ENCODE measurements at places on chromosomes 4 and X.

DNA sequence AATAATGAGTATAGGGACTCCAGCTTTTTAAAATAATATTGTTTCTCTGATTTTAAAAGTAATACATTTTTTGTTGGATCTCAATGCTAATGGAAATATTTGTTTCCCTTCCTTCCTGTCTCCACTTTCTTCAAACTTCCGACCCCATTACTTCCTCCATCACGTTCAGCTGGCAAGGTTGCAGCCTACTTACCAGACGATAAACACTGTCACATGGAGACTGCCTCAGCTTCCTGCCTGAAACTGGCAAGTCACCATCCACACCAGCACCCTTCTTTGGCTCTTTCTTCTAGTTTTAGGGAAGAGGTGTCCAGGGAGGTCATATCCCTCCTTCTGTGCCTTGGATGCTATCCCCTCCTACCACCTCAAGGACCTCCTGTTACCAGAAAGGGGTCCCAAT, 3.4 kb upstream of the INTU start:
- peak; percentile 13 for DNase-seq

DNA sequence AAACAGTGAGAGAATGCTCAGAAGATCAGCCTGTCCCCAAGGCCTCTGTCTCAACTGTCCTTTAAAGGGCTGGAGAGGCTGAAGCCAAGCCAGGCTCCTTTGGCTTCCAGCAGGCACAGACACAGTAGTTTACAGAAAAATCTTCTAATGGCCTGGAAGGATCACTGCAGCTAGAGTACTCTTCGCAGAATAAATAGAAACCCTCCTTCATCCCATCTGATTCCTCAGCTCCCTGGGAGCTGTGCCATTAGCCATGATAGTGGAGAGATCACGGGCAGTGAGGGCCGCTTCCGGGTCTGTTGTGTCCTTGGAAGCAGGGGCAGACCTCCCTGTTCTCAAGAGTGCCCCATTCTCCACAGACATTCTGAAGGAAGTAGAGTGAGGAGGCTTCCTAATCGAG, 63.1 kb downstream of the CCNI start:
- no peak for DNase-seq

DNA sequence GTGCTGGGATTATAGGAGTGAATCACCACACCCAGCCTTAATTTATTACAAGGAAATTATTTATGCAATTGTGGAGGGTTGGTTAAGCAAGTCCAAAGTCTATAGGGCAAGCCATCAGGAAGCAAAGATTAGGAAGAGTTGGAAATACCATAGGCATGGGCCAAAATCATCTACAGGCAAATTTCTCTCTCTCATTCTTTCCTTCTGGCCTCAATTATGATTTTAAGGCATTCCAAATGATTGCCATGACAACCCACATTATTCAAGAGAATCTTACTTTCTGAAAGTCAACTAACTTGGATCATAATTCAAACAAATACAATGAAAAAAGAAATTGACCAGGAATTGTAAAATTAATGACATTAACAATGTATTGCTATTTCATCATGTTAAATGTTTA, 400.8 kb downstream of the GPM6A start:
- no peak for DNase-seq

GRCh38 chrX:3181846-3182245, 140.6 kb downstream of the ARSF start:
- no peak for DNase-seq

GRCh38 chrX:39175418-39176057, 374.3 kb downstream of the MID1IP1 start:
- DNase-seq, result no peak

DNA sequence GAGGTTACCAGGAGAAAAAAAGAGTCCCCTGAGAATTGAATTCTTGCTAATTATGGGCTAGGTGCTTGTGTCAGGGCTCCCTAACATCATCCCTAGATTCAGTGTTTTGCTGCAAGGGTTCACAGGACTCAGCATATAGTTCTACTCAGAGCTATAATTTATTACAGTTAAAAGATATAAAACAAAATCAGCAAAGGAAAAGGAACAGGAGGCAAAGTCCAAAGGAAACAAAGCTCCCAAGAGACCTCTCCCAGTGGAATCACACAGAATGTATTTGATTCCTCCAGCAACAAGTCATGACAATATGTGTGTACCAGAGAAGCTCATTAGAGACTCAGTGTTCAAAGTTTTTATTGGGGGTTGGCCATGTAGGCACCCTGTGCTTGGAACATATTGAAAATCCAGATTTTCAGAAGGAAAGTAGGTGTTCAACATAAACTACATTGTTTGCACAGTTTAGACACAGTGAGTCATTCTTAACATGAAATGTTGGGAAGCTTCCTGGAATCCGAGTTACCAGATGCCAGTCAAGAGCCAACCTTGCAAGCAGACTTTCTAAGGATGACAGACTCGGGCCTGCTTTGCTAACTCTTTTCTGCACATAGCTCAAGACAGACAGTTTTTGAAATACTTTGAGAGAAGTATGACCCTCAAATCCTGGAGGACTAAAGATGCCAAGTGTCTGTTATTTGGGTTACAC, 311.3 kb upstream of the EMCN start:
- DNase-seq, result no peak

Data from suppressor macrophage treated with lipopolysaccharide for 1 hour (primary cell).